ENCODE measurements at places on chromosomes 7 and 10.

GRCh38 chr7:107922886-107923285 is 31.9 kb downstream of the DLD start:
- no peak for DNase-seq

DNA sequence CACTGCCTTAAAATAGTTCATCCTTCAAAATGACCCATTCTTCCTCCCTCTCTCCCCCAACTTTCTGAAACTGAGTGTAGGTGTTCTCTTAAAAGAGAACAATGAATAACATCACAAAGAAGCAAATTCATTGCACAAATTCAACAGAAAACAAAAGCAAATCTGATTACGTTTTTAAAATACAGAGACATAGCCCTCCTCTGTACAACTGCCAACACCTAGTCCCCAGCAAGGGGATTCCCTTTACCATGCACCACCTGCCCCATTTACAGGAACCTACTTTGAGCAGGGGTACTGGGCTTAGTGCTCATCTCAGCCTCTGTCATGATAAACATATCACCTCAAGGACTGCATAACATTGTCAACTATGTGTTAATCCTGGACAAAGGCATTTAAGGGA is 302.8 kb upstream of the AOAH start:
- DNase-seq, result no peak

DNA sequence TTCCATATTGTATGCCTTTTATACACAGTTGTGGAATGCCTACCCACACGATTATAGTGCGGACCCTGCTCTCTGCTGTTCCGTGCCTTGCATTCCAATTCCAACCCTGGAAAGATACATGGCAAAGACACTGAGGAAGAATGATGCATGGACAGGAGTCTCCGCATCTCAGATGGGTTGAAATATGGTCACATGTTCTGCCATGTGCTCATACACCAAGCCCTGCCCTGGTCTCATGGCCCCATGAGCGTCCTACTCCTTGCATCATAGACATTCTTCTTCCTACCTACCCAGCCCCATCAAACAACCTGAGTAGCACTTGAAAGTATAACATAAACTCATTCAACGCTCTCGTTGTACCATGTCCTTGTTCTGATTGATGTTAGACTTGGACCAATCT is 6.3 kb downstream of the SLC39A12 start:
- no peak for DNase-seq

GRCh38 chr7:1925973-1926907 is 256.2 kb downstream of the ELFN1 start:
- no peak for DNase-seq

DNA sequence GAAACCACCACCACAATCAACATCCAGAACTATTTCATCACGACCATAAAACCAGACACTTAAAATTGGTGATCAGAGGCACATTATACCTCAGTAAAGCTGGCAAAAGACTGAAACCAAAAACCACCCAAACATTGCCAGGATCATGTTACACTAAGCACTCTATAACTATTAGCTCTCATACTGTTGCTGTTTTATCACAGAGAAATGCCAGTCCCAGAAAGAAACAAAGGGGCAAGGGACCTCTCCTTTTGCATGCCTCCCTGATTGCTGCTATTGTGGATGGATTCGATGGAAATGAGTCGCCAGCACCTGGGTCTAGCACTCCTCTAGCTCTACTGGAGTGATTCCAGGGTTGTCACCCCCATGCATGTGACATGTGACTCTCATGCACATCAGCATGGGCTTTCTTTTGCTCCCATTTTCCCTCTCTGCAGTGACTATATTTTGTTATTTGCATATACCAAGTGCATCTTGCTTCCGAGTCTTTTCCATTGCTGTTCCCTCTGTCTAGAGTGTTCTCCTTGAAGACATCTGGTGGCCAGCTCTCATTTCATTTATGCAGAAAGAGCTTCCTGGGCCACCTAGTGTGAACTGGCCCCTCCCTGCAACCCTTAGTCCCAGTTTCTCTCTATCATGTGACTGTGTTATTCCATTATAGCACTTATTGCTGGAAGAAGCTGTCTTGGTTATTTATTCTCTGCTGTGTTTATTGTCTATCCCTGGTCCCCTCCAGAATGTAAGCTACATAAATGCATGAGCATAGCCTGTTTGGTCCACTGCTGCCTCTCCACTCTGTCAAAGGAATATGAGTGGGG is 300.6 kb downstream of the PLXNA4 start:
- DNase-seq, result no peak

GRCh38 chr7:106752367-106752766 is 91.4 kb upstream of the CCDC71L start:
- no peak for DNase-seq

GRCh38 chr10:96470116-96470743 is 43.5 kb downstream of the TLL2 start:
- no peak for DNase-seq

GRCh38 chr10:133158756-133159610 is 1.0 kb upstream of the KNDC1 start:
- DNase-seq, result no peak

DNA sequence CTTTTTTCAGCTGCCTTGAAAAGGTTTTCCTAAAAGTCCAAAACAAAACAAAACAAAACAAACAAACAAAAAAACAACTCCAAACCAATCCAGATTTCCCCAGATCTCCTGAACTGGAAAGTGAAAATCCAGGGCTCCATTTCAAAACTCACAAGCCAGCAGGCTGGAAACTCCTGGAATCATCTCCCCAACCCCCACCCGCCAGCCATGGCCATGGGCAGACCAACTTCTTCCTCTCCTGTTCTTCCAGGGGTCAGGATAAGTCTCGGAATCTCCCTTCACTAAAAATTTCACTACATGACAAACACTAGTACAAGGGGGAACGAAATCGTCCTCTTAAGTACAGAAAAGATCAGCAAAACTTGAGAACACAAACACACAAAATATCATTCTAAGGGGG is 40.4 kb downstream of the GNA12 start:
- no peak for DNase-seq

DNA sequence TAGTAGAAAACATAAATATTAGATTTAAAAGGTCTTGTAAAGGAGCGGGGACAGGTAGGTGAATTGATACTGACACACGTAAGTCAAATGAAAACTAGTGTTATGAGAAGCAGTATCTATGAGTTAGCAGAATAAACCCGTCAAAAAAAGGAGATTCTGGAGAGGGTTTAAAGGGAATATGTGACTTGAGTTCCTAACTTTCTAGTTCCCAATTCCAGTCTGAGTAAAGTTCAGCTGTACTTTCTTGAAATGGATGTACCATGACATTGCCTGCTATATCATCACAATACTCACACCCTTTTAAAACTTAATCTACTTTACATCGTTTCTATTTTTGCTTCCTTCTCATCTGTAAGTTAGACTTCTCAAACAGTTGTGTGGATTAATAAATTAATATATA is 122.2 kb downstream of the NRBF2 start:
- no peak for DNase-seq

All from activated naive CD8-positive, alpha-beta T cell treated with anti-CD3 and anti-CD28 coated beads, Interleukin-2, amount 50 U/mL, for 16 hours (primary cell).